ENCODE measurements at places on chromosomes 13 and 19.

DNA sequence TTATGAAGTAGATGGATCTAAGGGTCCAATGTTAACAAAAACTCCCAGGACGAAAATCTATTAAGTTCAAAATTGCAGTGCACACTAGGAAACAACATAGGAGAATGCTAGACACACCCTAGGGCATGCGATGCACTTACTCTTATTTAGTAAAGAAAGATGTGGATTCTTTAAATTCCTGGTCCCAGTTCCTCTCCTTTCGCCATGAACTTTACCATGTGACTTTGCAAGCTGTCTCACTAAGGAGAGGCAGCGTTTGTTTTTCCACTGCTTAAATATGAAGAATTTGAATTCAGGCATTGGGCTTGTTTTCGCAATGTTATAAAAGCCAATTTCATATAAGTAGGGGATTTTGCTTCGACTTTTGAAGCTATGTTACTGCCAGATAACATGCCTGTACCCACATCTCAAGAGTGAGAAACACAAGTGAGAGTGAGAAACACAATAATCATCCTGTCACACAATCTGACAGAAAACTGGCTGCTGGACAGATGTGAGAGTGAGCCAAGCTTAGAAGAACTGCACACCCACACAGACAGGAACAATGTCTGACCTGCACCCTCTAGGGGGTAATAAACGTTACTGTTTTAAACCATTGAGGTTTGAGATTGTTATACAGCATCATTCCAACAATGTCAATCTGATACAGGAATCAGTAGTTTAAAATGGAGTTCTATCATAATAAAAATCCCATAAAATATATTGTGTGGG is 1308.4 kb downstream of the SLITRK5 start:
- no peak for DNase-seq

- no peak for DNase-seq
Observed at GRCh38 chr19:23999821-24000610, 85.3 kb downstream of the ZNF726 start.

- DNase-seq = no peak
Observed at GRCh38 chr19:19382118-19382517, 23.4 kb upstream of the GATAD2A start.

GRCh38 chr13:52830946-52831345 is 17.5 kb downstream of the PCDH8 start:
- no peak for DNase-seq

DNA sequence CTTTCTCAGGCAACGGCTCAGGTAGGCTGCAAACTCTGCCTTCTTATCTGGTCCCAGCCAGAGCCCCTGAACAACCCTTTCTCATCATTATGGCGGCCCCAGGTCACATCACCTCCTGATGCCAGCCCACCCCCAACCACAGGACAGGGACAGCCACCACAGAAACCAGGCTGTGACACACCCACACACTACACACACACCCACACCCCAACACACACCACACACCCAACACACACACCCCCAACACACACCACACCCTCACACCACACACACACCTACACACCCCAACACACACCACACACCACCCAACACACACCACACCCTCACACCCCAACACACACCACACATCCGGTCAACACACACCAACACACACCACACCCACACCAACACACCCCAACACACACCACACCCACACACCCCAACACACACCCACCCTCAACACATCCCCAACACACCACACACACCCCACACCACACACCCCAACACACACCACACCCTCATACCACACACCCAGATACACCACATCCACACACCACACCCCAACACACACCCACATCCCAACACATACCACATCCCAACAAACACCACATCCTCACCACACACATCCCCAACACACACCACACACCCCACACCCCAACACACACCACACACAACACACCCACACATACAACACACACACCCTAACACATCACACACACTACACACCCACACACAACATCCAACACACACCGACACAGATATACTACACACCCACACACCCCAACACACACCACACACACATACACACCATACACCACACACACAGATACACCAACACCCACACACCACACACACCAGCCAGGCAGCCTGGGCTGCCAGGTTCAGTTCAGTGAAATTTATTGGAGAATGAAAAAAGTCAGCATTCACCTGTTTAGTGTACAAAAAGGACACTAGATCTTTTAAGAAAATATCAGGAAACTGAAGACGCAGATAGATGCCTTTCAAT is 4.2 kb upstream of the ISYNA1 start:
- DNase-seq = no peak

- DNase-seq = peak; percentile 39
Observed at GRCh38 chr19:3683405-3684053, 16.7 kb downstream of the PIP5K1C start.

GRCh38 chr19:5170329-5170745 is 170.3 kb downstream of the PTPRS start:
- no peak for DNase-seq

- peak; percentile 34 for DNase-seq
Observed at GRCh38 chr13:28394422-28394821, 100.5 kb downstream of the FLT1 start.

GRCh38 chr19:29842471-29843179 is 30.8 kb downstream of the CCNE1 start:
- no peak for DNase-seq

All from fibroblast of skin of right quadriceps (primary cell).